ENCODE measurements at places on chromosomes 13 and 19. TPM values are rescaled to one million over a fixed set of nuclear protein-coding genes. Genes with fewer than 3 reads are reported as not detected.

The ZNF175 gene
- polyA plus RNA-seq = 5.8 TPM

The LGALS4 gene
- not detected for polyA plus RNA-seq

The ZNF90 gene
- 102 TPM for polyA plus RNA-seq

The SRRM5 gene
- polyA plus RNA-seq = 0.08 TPM
